ENCODE measurements at places on chromosomes 3 and 15.
A peak's percentile ranks its signal among the peaks of the same experiment; 100 is the strongest.

DNA sequence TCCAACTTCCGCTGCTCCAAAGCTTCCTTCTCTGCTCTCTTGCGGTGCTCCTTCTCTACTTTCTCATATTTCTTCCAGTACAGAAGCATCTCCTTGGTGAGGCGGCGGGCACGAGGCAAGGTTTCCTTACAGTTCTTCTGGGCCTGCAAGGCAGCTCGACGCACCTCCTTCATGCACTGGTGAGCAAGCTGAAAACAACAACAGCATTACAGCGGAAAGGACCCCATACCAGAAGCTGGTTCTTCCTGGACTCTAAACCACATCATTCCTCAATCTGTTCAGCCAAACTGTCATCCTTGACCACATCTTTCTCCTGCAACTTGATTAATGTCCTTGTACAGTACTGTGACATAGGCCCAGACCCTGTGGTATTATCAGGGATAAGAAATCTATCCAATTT lies 36.4 kb downstream of the INO80 start:
- DNase-seq = peak; percentile 32

DNA sequence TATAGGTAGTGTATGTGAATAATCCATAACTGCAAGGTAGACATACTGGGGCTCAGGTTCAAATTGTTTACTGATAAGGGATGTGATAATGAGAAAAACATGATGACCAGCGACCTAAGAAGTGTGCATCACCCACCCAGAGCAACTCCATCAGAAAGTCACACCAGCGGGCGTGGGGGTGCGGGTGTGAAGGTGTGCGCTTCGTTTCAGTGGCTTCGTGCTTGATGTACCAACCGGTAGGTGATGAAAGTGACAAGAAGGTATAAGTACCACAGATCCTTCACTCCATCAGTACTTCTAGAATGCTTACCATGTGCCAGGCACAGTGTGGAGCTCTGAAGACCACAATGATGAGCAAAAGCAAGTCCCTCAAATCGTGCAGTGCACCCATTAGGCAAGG lies 11.2 kb downstream of the ANP32A start:
- no peak for DNase-seq

- peak; percentile 31 for DNase-seq
Observed at GRCh38 chr3:52238761-52239701, at the start of gene TWF2. TWF2 (minus strand) TSS chr3:52239158; CDS start chr3:52239016, 142 bp downstream.

GRCh38 chr3:193194371-193194770 lies 46.7 kb upstream of the PLAAT1 start:
- no peak for DNase-seq

DNA sequence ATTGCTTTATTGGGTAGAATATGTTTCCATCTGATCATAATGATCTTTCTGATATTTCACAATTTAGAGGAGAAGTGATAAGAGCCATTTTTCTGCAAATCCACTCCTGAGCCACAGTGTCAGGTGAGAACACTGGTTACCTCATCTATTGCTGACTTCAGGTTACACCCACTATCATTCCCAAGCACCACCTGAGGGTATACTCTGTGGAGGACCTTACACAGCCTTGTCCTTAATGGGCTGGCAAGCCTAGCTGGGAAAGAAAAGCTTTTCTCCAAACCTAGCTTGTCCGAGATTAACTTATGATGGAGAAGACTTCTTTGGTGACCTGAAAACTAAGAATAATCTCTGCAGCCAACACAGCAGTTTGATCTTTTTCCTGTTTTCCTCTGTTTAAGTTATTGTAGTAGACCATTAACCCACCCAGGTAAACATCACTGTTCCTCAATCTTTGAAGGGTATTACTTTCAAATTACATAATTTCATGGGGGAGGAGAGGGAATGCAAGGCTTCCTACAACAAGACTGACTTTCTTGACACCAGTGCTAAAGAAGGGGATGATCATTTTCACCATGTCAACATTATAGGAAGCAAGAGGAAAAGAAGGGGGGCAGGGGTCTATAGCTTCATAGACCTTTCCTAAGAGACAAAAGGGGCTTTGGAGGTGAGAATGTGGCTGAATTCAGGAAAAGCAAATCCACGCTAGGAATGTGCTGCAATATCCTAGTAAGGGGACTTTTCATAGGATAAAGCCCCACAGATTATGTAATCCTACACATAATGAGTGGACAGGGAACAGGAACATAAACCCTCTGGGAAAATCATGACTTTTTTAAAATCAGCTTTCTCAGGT lies 1.7 kb downstream of the NCEH1 start:
- no peak for DNase-seq

Data from astrocyte of the cerebellum (primary cell).